ENCODE measurements at places on chromosomes 4 and X.

DNA sequence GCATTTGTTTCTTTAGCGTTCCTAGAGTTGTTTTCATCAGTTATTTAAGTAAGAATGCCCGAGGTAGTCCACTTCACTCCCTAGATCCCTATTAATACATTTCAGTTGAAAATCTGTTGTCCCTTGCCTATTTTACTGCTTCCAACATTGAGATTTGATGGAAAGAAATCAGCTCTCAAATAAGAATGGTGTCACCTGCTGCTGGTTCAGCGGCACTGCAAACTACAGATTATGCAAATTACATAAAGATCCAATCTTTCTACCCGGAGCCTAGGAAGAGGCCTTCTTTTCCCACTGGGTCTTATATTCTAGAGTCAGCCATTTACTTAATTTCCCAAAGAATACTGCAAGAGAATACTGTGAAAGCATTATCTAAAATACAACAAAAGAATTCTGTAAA lies 597.6 kb upstream of the MAGEB2 start:
- DNase-seq = no peak

GRCh38 chr4:153082322-153083301 lies 121.6 kb upstream of the TRIM2 start:
- DNase-seq = no peak

DNA sequence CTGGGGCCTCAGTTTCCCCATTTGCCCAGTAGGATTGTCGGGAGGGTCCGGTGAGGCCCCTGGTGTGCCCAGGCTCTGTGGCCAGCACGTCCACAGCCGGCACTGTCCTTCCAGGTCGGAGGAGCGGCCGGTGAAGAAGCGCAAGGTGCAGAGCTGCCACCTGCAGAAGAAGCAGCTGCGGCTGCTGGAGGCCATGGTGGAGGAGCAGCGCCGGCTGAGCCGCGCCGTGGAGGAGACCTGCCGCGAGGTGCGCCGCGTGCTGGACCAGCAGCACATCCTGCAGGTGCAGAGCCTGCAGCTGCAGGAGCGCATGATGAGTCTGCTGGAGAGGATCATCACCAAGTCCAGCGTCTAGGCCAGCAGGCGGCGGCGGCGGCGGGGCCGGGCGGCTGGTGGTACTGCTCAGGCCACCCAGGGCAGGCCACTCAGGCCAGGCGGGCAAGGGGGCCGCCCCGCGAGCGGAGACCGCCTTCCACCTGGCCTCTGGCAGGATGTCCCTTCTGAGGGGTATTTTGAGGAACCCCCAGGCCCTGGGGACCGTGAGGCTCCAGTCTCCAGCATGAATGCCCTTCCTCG lies 6.7 kb downstream of the MSANTD1 start:
- DNase-seq = no peak

DNA sequence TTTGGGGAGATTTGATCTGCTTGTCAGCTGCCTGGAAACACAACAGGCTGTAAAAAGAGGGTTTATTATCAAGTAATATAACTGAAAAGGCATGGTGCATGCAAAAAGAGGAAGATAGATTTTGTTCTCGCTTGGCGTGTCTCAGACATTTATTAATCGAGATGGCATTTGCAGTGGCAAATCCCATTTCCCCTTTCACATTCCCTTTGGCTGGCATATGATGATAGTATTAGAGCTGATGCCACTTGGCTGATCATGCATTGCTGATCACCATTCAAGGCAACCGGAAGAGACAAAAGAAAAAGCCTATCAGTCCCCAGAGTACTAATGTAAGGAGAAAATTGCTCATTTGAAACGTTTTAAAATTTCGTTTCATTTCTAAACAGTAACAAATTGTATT lies 101.8 kb downstream of the ZIC3 start:
- DNase-seq = no peak
